Stimulated activated CD4-positive, alpha-beta T cell treated with anti-CD3 and anti-CD28 coated beads, Interleukin-15, amount 100 ng/mL, for 24 hours (primary cell): ENCODE measurements at places on chromosomes 13 and 19.

GRCh38 chr13:33728271-33729037, 89.5 kb upstream of the RFC3 start:
- DNase-seq: no peak

- DNase-seq: no peak
Measured at GRCh38 chr13:33817513-33817900, 442 bp upstream of the RFC3 start.

GRCh38 chr13:34409496-34410182, 532.4 kb upstream of the NBEA start:
- DNase-seq: no peak

DNA sequence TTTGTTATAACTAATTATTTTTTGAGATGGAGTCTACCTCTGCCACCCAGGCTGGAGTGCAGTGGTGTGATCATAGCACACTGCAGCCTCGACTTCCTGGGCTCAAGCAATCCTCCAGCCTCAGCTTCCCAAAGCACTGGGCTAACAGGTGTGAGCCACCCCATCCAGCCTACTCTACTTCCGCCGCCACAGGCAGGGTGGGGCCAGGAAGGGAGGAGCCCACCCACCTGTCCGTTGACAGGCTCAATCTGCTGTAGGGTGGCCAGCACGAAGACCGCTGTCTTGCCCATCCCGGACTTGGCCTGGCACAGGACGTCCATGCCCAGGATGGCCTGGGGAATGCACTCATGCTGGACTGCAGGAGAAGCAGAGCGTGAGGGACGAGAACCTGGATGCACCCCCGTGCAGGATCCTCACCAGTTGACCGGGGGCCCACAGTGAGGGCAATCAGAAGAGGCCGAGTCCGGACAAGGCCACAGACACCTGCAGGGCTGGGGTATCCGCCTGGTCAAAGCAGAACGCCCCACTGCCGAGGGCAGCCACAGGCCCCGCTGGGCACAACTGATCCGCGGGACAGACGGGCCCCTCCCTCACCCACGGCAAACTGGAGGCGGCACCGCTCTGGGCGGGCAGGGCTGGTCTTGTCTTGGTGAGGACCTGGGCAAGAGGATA, 6.7 kb downstream of the DDX39A start:
- DNase-seq: no peak

- DNase-seq: peak; percentile 59
Measured at GRCh38 chr13:30371649-30372265, 50.5 kb upstream of the UBE2L5 start.
